ENCODE measurements at places on chromosomes 16 and 17. TPM values are rescaled to one million over a fixed set of nuclear protein-coding genes. Genes with fewer than 3 reads are reported as not detected.

DNA sequence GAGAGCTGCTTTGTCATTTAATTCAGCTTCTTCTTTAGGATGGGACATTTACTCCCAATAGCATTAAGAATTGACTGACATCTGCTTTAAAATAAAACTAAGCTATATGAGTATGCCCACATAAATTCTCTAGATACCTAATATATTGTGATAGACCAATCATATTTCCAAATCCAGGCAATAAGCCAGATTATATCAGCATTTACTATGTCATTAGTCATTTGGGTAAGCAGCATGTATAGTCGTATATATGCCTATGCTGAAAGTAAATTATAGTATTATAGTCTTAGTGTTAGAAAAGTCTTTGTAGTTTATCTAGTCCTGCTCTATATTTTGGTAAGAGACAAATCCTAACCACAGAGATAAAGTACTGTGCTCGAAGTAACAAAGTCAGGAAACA, 958.1 kb downstream of the KCNJ2 start:
- no peak for DNase-seq

TBC1D3C gene
- 0.22 TPM for total RNA-seq

GRCh38 chr16:15993541-15993940, 44.1 kb downstream of the ABCC1 start:
- no peak for DNase-seq

DNA sequence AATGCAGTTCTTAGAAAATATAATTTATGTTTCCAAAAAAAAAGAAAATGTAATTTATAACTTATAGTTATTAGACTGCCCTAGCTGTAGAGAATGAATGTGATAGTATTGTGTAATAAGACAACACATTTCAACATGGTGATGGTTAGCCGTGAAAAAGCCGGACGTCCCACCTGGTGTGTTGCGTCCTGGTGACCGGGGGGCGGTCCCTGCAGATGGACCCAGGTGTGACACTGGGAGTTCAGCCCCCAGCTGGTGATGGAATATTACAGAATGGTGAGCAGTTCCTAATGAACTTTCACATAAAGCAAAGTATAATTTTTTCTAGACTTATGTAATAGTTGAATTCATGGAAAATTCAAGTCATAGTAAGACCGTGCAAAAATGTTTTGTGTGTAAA, 132.8 kb downstream of the LAT start:
- DNase-seq = no peak

KRTAP4-6 gene
- total RNA-seq = not detected

GRCh38 chr16:65372171-65372570, 250.3 kb upstream of the CDH11 start:
- DNase-seq = no peak

- DNase-seq = no peak
Observed at GRCh38 chr17:70055000-70055399, 20.0 kb upstream of the KCNJ16 start.

GRCh38 chr17:79616801-79617200, 6.0 kb upstream of the RBFOX3 start:
- no peak for DNase-seq

Data from HCT116 (cell line).